ENCODE measurements at places on chromosomes 7 and 10. TPM values are rescaled to one million over a fixed set of nuclear protein-coding genes. Genes with fewer than 3 reads are reported as not detected.
A peak's percentile ranks its signal among the peaks of the same experiment; 100 is the strongest.

GRCh38 chr10:15306735-15307280 is 64.3 kb downstream of the FAM171A1 start:
- no peak for DNase-seq

GSTO2 gene
- total RNA-seq: 1.4 TPM

MINPP1 gene
- 13.4 TPM for total RNA-seq

MMP21 gene
- 0.11 TPM for total RNA-seq

DNA sequence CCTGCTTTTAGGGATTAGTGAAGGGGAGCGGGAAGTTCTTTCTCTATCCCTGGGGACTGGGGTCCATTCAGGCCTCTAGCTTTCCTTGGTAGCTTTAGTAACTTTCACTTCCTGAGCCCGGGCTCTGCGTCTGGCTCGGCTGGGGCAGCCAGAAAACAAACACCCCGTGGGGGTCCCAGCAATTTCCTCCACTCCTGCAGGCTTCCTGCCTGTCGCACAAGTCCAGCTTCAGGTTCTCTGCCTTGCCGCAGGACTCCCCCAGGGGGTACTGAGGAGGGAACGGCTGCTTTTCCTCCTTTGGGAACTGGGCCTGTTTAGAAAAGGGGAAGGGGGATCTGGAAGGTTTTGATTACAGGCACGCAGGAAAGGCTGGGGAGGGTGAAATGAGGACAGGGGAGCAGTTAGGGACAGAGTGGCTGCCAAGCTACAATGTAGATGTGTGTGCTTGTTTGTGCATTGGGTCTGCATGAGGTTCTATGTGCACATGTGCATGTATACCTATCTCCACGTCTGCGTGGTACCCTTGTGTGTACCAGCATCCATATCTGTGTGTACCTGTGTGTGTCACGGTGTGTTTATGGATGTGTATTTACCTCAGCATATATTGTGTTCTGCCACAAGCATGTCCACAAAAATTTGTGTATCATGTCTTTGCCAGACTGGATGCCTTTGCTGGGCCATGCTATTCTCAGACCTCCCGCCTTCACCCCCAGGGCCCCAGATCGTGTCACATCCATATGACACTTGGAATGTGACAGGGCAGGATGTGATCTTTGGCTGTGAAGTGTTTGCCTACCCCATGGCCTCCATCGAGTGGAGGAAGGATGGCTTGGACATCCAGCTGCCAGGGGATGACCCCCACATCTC is 2.0 kb downstream of the KAZALD1 start:
- DNase-seq: no peak

DNA sequence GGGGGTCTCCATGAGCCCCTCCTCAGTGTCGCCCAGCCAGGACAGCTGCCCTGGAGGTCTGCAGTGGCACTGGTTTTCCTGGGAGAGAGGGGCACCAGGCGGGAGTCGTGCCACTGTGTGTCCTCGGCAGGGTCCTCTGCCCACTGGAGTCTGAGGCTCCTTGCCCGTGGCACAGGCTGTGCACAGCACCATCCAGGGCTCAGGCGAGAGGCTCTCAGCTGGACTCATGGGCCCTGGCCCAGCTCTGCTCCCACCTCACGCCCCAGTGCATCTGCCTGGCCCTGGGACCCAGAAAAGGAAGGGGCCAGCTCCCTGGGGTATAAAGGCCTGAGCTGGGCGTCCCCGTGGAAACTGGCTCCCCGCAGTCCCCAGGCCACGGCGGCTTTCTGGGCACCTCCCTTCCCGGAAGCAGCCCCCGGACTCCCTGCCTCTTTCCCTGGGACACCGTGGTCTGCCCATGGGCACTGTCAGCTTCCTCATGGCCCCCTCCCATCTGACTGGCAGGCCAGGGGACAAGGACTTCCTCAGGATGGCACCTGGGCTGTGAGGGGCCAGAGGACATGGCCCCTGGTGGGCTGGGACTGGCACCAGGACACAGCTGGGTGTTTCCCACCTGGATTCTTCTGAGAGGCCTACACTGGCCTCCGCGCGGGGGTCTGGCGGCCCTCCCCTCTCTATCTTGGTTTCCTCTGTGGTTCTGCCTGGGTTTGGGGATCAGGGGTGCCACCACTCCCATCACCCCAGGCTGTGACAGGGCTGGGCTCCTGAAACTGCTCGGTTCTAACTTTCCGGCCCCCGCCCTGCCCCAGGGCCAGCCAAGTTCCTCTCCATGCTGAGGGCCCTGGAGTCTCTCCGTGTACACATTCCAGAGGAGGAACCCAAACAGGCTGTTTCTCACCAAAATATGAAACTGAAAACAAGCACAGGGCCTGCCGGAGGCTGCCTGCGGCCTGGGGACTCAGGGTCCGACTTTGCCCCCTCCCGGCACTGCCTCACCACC is 5.5 kb downstream of the FOXL3 start:
- no peak for DNase-seq

- no peak for DNase-seq
These were observed 153.3 kb downstream of the STK31 start for GRCh38 chr7:23863209-23863787.

SORCS1 gene
- total RNA-seq: 0.21 TPM

CD36 gene
- not detected for total RNA-seq

GRCh38 chr7:101856473-101857357 is 39.3 kb downstream of the CUX1 start:
- DNase-seq: peak; percentile 77
